ENCODE measurements at places on chromosomes 3 and 15.

- DNase-seq = no peak
Observed at GRCh38 chr3:172982736-172983364, 158.2 kb downstream of the SPATA16 start.

- DNase-seq = no peak
Observed at GRCh38 chr3:11607816-11608215, 35.9 kb downstream of the VGLL4 start.

GRCh38 chr15:70833861-70834765, 19.8 kb downstream of the LARP6 start:
- peak; percentile 52 for DNase-seq

DNA sequence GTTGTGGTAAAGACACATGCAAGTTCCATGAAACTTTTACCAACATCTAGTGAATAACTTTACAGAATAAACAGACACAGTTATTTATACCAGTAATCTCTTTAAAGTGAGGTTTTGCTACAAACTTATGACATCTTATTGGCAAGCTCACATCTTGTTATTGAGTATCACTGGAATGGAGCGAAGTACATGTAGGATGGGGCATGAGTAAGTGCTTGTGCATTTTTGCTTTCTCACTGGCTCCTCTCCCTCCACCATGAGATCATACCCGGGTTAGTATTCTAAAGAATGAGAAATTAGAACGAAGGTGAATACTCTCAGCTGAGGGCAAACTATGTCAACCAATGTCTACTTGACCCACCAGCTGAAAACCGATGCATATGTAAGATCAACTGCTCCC, 193.3 kb upstream of the ZNF717 start:
- DNase-seq = no peak

GRCh38 chr15:39312984-39313383, 267.9 kb upstream of the THBS1 start:
- DNase-seq = no peak

DNA sequence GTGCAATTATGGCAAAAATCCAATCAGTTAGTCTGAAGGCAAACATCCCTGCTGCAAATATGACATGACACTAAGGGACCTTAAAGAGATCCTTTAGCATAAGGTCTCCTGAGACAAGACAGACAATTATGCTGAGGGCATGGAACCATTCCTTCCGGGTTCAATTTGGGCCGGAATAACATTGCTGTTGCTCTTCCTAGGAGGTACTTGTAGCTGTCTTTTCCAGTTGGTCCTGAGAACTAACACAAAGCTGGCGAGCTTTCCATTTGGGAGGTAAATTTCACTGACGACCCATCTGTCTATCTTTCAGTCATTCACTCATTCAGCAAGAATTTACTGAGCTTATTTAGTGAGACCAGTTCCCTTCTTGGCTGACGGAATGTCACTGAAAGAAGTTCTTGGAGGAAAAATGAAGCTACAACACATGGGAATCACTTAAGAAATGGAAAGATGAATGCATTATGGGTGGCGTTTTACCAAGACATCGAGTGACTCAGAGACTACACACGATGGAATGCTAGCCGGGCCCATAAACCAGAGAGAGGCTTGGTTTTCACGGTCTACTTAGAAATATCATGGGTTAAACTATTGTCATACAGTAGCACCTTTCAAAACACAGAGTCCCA, 215.5 kb downstream of the PDZRN3 start:
- DNase-seq = peak; percentile 91

GRCh38 chr3:170204023-170204472, 18.2 kb upstream of the PRKCI start:
- DNase-seq = no peak

- DNase-seq = peak; percentile 60
Observed at GRCh38 chr3:102225407-102226132, 209.2 kb upstream of the ZPLD1 start.

DNA sequence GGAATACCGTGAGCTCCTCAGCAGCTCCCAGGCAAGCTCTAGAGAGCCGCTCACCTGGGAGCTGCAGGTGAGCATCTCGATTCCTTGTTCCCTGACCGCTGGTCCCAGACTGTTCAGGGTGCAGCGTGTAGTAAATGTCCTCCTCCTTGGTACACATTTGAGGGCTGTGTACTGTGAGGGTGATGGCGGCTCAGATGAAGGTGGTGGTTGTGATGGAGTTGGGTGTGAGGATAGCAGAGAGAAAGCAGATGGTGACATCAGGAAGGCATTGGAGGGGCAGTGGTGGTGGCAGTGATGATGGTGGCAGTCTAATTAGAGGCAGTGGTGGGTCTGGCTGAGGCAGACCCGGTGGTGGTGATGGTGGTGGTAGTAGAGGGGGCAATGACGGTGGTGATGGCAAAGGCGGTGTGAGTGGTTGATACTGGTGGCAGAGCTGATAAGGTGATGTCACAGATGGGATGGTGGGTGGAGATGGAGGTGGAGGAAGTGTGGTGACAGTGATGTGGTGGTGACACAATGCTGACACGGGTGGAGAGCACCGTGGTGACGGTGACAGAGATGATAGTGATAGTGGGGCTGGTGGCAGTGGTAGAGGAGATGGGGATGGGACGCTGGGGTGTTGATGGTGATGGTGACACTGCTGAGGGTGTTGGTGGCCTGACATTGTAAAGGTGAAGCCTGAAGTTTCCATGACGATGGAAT, at the start of gene DNAJB8:
Gene DNAJB8 (minus strand): TSS at position 51 of the 702 bp plus-strand sequence. CDS start 3,645 bp downstream, outside the sequence.
- DNase-seq = no peak

DNA sequence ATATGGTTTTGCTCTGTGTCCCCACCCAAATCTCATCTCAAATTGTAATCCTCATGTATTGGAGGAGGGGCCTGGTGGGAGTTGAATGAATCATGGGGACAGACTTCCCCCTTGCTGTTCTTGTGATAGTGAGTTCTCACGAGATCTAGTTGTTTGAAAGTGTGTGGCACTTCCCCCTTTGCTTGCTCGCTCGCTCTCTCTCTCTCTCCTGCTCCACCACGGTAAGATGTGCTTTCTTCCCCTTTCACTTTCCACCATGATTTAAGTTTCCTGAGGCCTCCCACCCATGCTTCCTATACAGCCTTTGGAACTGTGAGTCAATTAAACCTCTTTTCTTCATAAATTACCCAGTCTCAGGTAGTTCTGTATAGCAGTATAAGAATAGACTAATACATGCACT, 60.7 kb downstream of the GSK3B start:
- DNase-seq = no peak

GRCh38 chr3:25902586-25902985, 112.7 kb downstream of the OXSM start:
- no peak for DNase-seq

DNA sequence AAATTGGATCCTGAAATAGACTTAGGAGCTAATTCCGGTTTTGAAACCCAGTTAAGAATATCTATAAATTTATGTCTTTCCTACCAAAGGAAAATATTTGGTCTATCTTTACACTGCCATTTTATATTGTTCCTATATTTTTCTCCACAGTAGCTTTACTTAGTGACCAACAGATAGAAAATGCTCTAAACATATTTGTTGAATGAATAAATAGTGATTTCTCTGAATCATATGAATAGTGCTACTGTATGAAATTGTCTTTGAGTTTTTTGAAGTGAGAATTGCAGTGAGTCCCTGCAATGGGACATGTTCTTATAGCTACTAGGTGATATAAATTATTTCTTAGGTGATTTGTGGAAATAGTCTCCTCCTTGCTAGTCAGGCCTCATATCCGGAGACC, 18.5 kb upstream of the EID1 start:
- DNase-seq = no peak

DNA sequence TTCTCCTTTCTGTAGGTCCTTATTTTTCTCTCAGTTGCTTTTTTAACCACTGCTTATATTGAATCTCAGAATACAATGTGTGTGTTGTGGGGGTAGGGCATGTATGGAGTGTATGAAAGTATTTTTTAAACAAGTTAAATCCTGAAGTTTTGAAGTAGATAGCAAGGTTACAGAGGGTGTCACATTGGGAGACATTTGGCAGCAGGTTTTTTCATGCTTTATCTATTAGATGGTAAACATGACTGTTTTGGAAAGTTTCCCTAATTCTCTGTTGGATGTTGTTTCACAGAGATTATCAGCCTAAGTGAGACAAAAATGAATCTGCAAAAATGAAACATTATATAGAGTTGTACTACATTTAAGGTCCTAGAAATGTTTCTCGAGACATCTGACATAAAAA, 190.6 kb upstream of the ARPP21 start:
- no peak for DNase-seq

- DNase-seq = no peak
Observed at GRCh38 chr3:37498126-37499039, 324.0 kb upstream of the LRRFIP2 start.

GRCh38 chr15:78195735-78196201, 38.6 kb downstream of the ACSBG1 start:
- no peak for DNase-seq
